Stimulated activated CD4-positive, alpha-beta T cell treated with anti-CD3 and anti-CD28 coated beads, Interleukin-1b, Interleukin-23, amount 100 ng/mL, for 1 hour (primary cell): ENCODE measurements at places on chromosomes 12 and 14.

GRCh38 chr12:120738252-120739030 lies 12.8 kb downstream of the ACADS start:
- no peak for DNase-seq

- DNase-seq, result no peak
Observed at GRCh38 chr14:96055065-96055752, 16.0 kb downstream of the C14orf132 start.

- DNase-seq, result no peak
Observed at GRCh38 chr12:93790472-93791152, 113.4 kb downstream of the CRADD start.

DNA sequence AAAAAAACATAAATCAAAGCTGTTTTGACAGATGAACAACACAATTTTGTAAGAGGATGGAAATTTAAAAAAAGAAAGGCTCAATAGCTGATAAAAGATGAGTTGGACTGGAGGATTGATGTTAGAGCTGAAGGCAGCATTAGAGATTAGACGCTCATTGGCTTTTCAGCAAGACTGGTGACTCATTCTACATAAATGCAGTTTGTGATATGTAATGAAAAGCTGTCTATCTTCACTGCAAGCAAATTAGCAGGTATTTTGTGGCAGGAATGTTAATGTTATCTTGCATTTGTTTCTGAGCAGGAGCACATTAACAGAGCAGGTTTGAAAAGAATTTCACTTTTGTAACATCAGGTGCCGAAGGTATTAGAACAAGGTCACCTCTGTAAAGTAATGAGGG lies 442.7 kb upstream of the NOVA1 start:
- DNase-seq, result no peak

GRCh38 chr14:22319526-22320361 lies 269.3 kb downstream of the DAD1 start:
- DNase-seq, result no peak

DNA sequence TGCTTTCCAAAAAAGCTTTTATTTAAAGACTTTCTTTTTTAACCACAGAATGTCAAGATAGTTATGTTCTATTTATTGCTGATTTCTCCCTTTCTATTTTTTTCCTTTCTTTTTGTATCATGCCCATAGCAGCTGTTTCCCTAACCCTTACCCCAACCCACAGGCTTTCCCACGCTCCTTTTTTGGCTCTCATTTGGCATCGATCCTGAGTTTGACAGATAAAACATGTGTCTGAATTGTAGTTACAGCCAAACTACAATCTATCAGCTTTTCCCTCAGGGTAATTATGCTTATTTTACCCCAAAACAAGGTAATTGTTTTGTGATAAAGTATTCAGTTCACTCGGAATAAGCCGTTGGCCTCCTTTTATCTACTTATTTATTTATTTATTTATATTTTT lies 46.7 kb downstream of the PDE3A start:
- DNase-seq, result no peak

DNA sequence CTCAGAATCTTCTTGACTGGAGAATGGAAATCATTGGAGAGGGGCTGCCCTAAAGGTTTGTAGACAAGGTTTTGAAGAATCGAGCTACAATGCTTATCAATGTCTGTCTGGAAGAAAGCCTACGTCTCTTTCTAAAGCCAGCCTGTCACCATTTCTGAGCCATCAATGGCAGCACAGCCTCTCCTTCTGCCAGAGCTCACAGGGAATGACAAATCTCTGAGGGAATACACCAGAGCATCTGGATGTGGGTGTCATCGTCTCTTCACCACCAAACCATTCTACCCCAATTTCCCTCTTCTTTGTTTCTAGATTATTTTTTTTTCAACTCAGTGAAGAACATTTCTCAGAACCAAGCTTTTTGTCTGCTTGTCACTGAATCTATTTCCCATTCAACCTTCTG lies 349.7 kb downstream of the EMP1 start:
- no peak for DNase-seq

- no peak for DNase-seq
Observed at GRCh38 chr12:49093792-49094159, 825 bp downstream of the DHH start.

DNA sequence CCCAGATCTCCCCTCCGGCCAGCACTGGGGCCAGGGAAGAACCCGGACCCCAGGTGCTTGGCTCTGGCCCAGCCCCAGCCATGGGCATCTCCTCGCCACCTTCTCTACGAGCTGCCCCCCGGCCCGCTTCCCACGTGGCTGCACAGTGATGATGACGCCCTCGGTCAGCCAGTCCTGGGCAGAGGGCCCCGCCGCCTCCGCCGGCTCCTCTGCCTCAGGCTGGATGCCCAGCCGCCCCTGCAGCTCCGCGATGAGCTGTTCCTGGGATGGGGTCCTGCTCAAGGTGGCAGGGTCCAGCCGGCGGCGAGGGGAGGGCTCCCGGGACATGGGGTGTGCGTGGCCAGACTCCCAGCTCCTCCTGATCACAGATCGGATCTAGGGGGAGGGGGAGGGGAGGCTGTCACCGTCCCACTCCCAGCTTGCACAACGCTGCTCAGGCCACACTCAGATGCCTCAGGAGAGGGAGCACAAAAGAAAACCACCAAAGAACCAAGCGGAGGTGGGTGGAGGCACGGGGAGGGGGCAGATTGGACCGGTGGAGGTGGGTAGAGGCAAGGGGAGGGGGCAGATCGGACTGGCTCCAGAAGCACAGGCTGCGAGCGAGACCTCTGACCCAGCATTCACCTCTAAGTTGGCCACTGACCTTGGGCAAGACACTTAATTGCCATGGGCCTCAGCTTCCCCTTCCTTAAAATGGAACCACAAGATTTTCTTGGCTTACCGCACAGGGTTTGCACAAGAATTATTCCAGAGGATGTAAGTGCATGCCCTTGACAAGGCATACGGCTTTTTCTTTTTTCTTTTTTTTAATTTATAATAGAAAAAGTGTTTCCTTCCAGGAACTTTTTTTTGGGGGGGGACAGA lies 16.1 kb upstream of the RPLP0 start:
- DNase-seq, result no peak

DNA sequence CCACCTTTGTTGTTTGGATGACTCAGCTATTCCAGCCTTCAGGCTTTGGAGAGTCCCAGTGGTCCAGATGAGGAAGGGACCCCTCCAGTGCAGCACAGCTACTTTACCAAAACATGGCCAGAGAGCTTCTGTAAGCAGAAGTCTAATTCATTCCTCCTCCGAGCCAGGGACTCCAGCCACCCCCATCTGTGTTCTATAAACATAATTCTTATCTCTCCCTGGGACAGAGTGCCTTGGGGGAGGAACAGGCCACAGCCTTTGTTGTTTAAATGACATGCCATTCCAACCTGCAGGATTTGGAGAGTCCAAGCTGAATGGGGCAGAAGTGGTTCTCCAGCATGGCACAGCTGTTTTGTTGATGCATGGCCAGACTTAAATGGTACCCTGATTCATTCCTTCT lies 994.0 kb downstream of the TRHDE start:
- no peak for DNase-seq

DNA sequence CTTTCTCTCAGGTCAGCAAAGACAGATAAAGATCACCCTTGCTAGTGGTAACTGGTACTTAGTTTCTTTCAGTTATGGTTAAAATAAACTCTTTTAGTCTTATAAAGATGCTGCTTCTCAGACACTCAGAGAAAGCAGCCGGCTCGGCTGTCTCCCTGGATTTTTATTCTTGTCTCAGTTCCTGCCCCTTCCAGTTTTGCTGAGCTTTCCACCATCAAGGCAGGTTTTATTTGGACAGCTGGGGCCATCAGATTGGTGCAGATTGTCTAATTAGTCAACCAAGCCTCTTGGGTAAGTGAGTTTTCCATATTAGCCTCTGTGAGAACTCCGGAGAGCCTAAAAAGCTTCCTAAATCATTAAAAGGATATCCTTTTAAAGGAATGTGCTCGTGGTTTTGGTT lies 130.8 kb upstream of the BMP4 start:
- DNase-seq, result no peak
